ENCODE measurements at places on chromosomes 2 and 18.

DNA sequence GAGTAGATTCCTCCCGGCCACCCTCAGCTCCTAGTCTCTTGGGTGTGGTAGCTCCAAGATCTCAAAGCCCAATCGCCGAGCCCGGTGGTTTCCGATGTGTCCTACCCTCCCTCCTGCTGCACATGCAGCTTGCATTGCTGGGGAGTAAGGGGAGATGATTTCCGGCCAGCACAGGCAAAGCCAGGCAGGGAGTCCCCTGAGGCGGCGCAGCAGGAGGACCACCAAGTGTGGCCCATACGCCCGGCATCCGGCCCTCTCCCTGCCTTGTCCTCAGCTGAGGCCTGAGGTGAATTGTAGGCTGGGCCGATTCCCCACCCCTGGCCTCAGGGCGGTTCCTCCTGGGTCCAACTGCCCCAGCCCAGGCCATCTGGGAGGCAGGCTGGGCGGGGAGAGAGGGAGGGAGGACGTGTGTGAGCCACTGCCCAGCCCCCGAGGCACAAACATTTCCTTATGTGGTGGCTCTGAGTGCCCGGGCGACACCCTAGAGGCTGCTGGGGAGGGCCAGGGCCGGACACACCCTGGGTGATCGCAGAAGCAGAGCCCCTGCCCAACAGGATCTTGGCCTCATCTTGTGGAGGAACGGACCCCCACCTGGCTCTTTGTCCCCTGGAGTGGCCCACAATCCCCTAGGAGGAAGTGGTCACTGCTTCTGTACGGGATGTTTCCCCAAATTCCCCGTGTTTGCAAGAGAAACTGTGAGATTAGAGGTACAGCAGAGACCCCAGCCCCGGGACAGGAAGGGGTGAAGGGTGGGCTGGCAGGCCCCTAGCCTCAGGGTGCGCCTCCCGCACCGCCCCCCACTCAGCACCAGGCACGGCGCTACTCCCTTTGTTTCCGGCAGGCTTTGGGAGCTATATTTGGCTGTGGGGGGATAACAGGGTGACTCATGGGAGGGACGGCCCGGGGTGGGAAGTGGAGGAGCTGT, 41.9 kb upstream of the PTMA start:
- no peak for DNase-seq

DNA sequence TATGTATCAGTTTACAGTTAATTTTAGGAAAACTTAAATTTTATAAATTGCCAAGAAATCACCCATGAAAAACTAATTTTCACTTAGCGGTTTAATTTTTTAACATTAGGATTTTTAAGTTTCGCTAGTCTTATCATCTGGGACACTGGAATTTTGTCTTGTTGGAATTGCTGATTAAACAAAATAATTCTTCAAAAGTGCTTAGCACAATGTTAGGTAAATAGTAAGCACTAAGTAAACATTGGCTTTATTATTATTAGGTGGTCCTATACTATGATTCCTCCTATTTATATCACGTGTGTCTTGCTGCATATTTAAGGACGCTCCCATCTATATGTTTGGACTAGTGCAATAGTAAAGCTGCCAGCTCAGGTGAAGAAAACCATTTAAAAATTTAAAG, 54.6 kb upstream of the MAP4K3 start:
- DNase-seq = no peak

DNA sequence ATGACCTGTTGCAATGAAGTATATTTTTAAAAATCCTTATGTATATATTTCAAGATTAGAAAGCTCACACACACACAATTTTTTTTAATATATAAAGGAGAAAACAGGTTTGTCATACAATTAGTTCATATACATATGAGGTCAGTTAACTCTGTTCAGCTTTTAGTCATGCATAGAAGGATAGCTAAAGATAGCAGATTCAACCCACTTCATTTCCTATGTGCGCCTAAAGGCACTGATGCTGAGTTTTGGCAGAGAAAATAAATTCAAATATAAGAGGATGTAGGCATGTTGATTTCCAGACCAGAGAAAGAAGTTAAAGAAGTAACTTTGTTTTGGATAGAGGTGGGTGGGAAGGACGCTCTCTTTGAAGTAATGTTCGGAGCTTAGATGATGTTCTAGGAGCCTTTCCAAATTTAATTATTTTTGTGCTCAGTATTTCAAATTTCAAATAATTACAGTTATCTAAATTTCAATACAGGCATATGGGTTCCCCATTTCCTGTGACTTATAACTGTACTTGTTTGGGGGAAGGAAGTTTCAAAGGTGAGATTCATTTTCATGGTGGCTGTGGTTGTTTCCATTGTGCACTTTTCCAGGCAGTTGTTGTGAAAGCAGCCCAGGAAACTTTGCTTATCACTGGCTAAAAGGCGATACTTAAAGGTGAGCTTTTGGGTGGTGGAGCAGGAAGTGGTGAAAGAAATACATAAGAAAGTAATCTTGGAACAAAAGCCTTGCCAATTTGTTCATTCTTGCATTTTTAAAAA, 523.4 kb upstream of the FANCL start:
- DNase-seq = no peak

DNA sequence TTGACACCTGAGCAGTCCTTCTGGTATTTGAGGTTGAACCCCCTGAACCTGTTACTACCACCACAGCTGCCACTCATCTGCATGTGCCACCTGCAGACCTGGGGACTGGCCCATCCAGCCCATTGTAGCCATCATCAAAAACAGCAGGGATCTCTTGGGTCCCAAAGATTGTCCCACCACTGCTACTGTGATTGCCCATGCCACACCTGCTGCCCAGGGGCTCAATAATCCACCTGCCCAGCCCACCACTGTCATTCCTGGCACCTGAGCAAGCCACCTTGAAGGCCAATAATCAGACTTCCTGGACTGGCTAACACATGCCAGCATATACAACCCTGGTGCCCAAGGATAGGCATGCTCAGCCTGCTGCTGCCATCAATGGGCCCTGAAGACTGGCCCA, 327.6 kb downstream of the CYRIA start:
- no peak for DNase-seq

GRCh38 chr2:31694444-31694843, 113.7 kb upstream of the SRD5A2 start:
- DNase-seq = no peak

GRCh38 chr2:74212702-74213410, 14.4 kb downstream of the MTHFD2 start:
- no peak for DNase-seq

- no peak for DNase-seq
These were observed 272.5 kb upstream of the PXDN start for GRCh38 chr2:2016651-2017311.

DNA sequence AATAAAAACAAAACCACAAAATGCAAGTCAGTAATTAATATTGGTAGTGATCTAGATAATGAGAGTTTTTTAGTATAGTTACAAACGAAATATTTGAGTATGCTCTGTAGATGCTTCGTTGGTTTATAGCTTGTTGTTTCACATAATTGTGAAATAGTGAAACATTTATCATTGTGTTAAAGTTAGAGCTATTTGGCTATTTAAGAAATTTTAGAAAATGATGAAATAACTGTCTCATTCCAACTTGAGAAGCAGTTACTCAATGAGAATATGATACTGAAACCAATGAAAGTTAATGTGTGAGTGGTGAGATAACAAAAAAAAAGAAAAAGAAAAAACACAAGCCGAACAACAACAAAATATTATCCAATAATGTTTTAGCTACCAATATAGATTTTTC, 475.6 kb upstream of the ZEB2 start:
- no peak for DNase-seq

- no peak for DNase-seq
These were observed 205.2 kb upstream of the APCDD1 start for GRCh38 chr18:10249270-10249669.

- DNase-seq = no peak
These were observed 110.7 kb downstream of the NFATC1 start for GRCh38 chr18:79506191-79507075.

Data from activated CD4-positive, alpha-beta T cell treated with anti-CD3 and anti-CD28 coated beads for 1 hour (primary cell).